ENCODE measurements at places on chromosomes 5 and 9. TPM values are rescaled to one million over a fixed set of nuclear protein-coding genes. Genes with fewer than 3 reads are reported as not detected.

The LCN12 gene
- 4.7 TPM for total RNA-seq

The CCL21 gene
- not detected for total RNA-seq

The SLC2A8 gene
- 33.9 TPM for total RNA-seq

The TAS2R1 gene
- total RNA-seq = not detected

The PCDHB5 gene
- 8.5 TPM for total RNA-seq
